Mesothelial cell of epicardium (in vitro differentiated cells): ENCODE measurements at places on chromosomes 6 and 20.

GRCh38 chr6:169344750-169345065 lies 91.1 kb upstream of the THBS2 start:
- no peak for DNase-seq

DNA sequence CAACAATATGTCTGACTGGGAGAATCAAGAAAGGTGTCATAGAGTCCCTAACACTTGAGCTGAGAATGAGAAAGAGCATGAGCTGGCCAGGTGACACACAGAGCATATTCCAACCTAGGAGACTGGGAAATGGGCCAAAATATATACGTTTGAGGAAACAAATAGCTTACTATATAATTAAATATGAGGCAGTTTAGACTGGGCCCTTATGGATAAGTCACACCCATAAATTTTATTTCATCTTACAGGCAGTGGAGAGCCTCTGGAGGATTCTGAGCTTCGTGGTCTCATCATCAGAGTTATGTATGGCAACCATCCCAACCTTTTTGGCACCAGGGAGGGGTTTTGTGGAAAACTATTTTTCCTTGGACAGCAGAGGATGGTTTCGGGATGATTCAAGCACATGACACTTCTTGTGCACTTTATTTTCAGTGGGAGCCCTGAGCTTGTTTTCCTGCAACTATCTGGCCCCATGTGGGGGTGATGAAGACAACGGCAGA lies 12.9 kb upstream of the NQO2 start:
- DNase-seq, result no peak

DNA sequence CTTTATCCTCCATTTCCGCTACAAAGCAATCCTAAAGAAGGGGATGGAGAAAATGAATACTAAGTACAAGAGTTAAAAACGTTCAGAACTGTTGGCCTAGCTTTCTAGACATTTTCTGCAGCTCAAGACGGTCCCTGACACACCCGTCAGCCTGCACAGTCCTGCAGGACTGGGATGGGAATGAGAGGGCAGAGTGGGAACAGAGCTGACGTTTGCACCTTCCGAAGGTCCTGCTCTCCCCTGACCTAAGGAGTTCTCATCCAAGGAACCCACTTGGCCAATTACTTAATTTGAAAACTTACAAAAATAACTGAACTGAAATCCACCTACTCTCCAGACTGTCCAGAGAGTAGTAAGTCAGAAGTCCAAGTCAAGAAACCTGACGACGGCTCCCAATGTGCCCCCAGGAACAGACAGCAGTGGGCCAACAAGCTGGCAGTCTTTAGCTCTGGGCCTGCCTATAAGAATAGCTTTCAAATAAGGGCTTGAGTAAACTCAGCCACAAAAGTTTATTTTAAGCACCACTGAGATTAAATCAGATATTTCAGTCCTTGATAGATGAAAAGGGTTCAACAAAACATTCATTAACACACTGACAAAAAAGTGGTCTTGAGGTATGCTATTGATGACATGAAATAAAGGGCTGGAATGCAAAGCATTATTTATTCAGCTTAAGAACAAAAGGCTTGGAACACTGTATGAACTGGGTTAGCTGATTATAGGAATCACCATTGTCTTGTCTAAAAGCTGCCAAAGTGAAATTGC lies 76.8 kb downstream of the CNKSR3 start:
- no peak for DNase-seq

DNA sequence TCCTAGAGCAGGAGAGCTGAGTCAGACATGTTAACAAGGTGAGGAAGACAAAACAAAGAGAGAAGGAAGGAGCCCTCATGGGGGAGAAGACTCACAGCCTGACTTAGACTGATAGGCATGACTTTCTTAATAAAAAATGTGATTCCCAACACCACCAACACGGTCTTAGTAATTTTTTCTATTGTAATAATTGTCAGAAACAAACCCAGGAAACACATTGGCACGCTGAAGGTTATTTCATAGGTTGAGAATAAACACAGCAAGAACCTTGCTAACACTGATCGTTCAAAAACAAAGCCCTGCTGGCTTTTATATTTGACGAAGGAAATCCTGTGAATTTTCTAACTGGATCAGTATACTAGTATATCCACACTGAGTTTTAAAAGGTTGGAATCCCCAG lies 286.8 kb downstream of the HACE1 start:
- DNase-seq, result no peak

- DNase-seq, result no peak
These were observed 2.3 kb downstream of the TOX2 start for GRCh38 chr20:43916881-43917371.

DNA sequence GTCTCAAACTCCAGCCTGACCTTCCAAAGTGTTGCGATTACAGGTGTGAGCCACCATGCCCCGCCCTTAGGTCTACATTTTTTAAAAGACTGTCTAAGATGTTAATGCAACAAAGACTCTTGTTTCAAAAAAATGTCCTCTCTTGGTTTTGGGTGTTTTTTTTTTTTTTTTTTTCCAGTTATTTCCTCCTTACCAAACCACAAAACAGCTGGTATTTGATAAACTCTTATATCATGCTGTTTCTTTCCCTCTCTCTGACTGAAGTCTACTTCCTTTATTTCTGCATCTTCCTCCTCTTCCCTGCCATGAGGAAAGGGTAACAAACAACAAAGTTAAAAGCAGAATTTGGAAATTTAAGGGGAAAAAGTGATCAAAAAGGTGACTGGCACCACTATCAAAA lies 21.2 kb downstream of the STK38 start:
- DNase-seq, result no peak

- DNase-seq, result no peak
These were observed 132.2 kb upstream of the RREB1 start for GRCh38 chr6:6975459-6976111.

DNA sequence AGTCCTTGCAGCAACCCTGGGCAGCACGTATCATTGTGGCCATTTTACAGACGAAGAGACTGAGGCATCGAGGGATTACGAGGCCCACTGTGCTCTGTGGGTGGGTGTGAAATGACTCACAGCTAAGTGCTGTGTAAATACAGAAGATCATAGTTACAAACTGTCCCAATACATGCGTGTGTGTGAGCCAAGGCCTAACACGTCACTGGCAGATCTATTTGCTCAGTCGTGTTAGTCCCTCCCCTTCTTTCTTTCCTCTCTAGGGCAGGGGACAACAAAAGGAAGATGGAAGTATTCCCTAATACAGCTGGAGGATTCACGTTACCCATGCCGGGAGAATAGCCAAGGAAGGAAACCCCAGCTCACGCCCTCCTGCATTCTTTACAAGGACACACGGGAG lies 175.9 kb downstream of the CDC5L start:
- no peak for DNase-seq

DNA sequence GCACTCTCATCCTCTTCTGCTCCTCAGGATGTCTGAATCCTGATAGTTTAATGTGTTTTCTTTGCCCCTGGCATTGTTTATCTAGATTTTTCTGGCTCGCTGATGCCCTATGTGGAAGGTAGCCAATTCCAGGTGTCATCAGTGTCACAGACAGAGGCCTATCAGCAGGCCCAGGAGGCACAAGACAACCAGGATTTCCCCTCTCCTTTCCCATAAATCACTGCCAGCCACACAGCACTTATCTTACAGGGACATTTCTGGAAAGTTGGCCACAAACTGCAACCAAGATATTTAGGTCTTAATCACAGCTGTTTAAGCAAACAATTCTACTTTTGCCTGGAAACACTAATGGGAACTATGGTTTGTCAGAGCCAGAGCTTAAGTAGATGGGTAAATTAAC lies 28.1 kb downstream of the ADGRF5 start:
- DNase-seq, result no peak

DNA sequence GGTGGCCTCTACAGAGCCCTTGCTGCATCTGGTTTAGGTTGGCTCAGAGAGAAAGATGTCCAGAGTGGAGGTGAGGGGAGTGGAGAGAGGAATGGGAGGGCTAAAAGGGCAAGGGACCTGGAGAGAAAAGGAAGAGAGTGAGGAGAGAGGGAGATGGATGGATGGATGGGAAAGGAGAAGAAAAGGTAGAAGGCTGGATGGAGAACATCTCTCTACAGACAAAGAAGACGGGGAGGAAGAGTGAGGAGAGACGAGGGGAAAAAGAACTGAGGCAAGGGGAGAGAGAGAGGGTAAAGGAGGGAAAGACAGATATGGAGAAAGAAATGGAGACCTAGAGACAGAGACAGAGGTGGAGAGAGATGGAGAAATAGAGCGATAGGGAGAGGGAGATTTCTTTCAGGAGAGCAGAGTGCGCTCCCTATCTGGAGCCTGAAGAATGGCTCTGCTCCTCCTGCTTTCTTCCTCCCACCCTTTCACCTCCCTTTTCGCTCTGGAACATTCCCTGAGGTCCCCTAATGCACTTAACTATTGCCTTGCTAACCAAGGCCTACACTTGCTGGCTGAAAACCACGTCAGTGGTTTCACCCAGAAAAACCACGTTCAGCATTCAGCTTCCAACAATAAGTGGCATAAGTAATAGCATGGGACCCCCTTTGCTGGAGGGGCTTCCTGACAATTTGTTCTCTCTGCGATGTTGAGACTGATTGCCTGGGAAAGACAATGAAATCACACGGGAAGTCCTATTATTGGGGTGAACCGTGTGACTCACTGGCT lies 286.3 kb downstream of the CDH26 start:
- DNase-seq, result no peak

DNA sequence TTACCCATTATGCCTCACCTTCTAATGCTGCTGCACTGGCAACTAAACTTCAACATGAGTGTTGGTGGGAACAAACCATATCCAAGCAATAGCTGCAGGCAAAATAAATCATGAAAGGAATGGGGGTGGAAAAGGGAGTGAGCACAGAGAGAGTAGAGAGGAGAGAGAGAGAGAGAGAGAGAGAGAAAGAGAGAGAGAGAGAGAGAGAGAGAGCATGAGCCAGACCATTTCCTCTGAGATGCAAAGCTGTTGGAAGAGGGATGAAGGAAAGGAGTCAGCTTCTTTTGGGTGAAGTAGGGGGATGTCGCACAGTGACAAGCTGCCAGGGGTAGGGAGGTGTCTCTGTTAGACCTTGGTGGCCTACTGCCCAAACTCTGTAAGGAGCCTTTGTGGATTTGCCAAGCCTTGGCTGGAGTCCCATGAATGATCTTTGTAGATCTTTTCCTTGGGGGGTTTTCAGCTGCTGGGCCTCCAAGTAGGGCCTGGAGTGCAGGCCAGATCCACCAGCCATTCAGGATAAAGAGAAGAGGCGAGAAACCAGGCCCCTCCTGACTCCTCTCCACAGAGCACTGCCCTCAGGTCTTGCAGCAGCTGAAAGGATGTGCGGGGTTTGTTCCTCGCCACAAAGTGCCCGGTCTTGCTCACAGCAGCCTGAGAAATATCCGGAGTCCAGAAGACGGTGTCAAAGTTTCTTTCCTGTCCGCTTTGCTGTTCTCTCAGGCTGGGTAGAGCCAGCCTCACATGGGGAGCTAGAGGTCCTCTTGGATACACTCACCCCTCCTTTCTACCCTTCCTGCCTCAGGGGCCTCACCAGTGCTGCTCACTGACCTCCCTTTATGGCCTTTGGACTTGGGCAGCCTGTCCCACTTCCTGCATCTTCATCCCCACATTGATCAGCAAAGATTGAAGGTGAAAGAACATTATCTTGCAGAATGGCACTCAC lies 17.8 kb downstream of the BTBD3 start:
- no peak for DNase-seq

DNA sequence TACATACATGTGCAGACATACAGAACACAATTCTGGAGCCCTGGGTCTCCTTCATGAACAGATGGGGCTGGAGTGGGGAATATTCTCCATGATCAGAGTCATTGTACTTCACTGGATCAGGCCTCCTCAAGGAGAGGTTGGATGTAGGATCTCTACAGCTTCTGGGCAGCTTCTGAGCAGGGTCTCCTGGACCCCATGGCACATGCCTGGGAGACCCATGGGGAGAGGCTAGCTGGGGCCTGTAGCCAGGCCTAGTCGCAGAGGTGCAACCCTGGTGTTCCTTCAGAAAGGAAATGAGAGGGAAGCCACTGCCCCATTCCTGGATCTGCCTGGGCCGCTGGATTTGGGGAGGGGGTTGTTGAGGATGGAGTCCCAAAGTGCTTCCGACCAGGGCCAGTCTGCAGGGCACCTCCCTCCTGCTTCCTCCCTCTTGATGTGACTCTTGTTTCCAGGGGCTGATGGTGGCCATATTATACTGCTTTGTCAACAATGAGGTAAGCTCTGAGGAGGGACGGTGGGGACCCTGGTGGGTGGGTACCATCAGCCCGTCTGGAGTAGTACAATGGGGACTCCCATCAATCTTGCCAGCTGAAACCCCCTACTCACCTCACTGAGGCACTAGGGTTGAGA lies 31.8 kb downstream of the GLP1R start:
- no peak for DNase-seq

DNA sequence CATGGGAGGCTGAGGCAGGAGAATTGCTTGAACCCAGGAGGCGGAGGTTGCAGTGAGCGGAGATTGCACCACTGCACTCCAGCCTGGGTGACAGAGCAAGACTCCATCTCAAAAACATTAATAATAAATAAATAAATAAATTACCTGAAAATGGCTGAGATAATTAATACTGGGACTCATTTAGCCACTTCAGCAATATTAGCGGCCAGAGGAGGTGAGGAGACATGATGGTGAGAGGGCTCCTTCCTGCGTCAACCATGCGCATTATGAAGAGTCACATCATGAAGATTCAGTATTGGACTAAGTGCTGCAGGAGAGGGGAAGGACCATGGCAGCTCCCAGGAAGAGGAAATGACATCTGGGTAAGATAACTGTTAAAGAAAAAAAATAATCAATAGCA lies 2.9 kb upstream of the PYGB start:
- DNase-seq, result no peak

GRCh38 chr20:17849138-17849900 lies 119.3 kb downstream of the SNX5 start:
- no peak for DNase-seq

- no peak for DNase-seq
These were observed 12.9 kb downstream of the TAGAP start for GRCh38 chr6:159031846-159032245.

GRCh38 chr6:96013531-96013930 lies 2.2 kb upstream of the FUT9 start:
- no peak for DNase-seq

GRCh38 chr6:134216301-134217010 lies 101.5 kb downstream of the SGK1 start:
- DNase-seq, result no peak

DNA sequence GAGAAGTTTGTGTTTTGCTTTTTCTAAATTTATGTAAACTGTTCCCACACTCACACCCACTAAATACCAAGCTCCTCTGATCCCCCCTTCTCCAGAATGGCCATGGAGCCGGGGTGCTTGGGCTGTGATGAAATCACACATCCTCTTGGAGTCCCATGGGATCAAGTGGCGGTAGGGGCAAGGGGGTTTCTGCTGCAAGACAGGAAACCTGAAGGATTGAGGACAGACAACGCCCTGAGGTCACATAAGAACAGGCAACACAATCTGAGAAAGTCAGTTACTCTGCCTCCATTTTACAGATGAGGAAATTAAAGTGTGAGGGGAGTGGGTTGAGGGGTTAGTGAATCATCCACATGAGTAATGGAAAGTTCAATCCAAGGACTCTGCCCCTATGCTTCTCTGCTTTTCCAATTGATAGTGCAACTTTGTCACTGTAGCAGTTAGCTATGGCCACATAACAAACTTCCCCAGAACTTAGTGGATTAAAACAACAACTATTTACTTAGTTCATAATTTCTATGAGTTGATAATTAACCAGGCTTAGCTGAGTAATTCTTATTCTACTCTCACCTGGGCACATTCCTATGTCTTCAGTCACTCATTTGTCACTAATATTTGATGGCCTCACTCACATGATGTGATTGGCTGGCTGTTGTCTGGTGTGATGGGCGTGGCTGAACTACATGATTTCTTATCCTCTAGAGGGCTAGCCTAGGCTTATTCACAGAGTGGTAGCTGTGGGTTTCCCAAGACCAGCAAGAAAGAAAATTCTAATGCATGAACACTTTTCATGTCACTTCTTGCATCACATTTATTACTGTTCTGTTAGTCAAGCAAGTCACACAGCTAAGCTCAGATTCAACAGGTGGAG lies 311.1 kb upstream of the RNF24 start:
- peak; percentile 14 for DNase-seq
